ENCODE measurements at places on chromosomes 4 and X.

- no peak for DNase-seq
Observed at GRCh38 chrX:139287155-139287924, 243.2 kb upstream of the F9 start.

DNA sequence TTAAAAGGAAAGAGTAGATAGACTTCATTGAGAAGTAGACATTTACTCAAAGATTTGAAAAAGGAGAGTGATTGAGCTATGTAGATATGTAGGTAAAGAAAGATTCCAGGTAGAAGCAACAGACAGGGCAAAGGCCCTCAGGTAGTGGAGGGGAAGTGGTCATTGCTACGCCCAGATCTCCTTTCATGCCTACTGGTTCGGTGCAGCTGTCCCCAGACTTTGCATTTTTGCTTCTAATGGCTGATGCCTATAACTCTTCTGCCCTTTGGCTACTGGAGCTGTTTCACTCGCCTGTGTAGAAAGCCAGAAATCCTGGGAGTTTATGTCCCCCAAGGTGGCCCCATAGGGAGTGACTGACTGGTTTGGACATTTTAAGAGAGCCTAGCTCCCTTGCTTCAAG, 16.9 kb upstream of the ARMCX2 start:
- DNase-seq, result no peak

GRCh38 chrX:11887175-11887574, 129.1 kb downstream of the MSL3 start:
- DNase-seq, result no peak

DNA sequence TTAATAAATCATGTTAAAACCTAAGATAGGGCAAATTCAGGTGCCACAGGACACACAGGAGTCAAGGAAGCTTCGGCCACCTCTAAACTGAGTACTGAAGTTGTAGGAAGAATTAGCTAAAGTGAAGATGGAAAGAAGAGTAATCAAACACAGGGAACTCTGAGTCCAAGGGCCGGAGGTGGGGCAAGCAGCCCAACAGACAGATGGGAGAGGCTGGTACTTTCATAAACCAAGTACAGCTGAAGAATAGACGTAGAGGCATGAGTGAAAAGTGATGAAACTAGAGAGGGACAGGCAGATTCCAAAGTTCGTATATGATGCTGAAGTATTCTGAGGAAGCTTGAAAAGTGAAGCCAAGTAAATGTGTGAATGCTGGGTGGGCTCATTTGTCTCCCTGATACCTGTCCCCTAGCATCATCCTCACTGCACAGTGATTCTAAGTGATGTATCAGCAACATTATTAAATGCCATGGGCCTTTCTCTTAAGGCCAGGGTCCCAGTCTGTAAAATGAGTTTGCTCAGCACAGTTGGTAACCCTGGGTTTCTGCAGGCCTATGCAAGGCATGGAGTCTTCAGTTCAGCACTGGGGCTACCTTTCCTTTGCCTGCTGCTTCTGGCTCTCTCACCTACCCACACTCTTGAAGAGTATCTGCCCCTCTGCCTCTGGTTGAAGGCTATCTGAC, 203.3 kb downstream of the NR3C2 start:
- no peak for DNase-seq

GRCh38 chrX:29083823-29084222, 496.6 kb downstream of the IL1RAPL1 start:
- DNase-seq, result no peak

Data from suppressor macrophage treated with lipopolysaccharide for 4 hours (primary cell).